ENCODE measurements at places on chromosomes 12 and 14.

GRCh38 chr12:107847430-107847829 lies 72.9 kb downstream of the ASCL4 start:
- ATAC-seq: no peak

DNA sequence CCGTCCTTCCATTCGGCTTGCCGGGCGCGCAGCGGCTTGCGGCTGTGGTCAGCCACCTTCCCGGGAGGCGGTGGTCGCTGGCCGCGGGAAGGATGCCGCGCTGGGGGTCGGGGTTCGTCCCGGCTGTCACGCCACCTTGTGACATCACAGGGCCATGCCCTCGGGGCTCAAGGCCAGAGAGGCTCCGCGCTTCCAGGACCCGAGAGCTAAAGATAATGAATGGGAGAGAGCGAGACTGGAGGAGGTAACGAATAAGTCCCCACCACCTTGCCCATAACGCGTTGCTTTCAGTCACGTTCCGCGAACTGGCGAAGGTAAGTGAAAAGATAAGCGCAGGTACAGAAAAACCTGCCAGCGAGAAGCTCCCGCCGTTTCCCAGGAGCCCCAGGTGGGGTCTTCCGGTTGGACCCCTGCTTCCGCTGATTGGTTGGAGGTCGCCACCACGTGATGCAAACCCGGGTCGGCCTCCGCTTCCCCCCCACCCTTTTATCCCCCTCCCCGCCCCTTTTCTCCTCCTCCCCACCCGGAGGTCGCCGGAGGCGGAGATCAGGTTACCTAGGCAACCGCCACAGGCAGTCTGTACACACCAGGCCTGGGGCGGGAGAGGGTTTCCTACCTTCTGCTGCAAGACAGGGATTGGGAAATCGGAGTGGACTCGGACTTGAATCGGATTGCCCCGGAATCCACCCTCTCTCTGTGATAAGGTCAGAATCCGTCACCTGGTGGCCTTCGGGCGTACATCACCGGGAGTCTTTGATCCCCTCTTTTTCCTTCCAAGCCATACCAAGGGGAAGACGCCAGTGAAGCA lies at the start of gene LRRC9:
Gene LRRC9 (plus strand): TSS at position 575 of the 808 bp plus-strand sequence.
- ATAC-seq: peak; percentile 96

DNA sequence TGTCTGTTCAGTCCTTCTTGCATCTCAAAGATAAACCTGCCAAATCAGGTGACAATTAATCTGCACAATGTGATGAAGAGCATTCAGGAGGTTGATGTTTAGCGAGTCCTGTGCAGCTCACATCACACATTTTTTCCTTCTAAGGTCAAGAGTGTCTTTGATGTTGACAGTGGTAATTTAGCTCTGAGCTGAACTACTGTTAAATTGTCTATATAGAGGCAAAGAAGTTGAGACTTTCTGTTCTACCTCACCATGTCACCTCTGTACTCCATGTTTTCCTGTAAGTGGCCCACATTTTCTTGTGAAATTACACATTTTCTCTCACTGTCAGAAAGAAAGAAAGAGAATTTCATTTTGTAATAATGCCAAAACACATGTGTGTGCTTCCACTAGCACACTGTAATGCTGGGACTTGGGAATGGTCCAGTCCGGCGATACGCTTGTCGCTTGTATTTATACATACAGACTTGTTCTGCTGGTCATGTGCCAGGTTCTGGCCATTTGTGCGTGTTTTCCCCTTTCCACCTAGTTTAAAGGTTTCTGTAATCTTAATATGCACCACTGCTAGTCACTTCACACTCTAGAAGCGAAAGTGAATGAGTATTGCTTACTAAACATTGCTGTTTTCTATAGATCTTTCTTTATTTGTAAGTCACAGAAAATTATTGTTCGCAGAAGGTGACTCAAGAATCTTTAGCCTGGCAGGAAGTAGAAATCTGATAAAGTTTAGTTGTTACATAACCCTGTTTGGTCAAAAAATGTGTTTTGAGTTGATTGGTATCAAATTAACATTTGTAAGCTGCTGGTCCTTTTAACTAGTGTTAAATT lies 328.9 kb downstream of the TMTC2 start:
- no peak for ATAC-seq

GRCh38 chr12:46366771-46367170 lies 5.8 kb downstream of the SLC38A2 start:
- ATAC-seq: no peak

DNA sequence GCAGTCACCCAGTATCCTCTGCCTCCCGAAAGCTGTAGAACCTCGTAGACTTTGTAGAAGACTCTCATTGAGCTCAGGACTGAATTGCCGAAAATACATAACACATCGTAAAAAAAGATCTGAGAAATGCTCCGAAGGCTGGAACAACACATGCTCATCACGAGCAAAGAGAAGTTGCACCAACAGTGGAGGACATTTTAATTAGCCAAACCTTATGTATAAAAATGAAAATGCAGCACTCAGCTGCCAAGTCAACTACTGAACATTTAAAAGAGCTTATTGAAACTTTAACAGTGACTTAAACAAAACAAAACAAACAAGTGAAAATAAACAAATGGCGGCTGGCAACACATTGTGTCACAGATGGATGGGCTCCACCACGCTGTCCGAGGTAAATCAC lies 519.9 kb downstream of the TMEM132D start:
- ATAC-seq: no peak

GRCh38 chr14:52974406-52974805 lies 23.6 kb upstream of the FERMT2 start:
- ATAC-seq: no peak

DNA sequence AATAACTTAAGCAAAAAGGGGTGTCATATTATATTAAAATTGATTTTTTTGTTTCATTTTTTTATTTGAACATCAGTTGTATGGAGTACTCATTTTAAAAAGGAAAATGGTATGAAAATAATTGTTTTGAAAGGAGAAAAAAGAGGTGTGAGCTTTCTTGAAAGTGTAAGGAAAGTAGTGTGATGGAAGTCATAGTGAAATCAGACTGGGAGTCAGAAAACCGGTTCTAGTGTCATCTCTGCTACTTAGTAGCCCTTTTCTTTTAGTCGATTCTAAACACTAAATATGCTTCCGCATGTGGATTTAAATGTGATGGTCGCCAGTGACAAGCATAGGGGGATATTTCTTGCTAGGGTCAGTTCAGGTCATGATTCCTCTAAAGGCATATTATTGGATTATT lies 1.8 kb upstream of the DYRK2 start:
- no peak for ATAC-seq

- ATAC-seq: peak; percentile 5
Measured at GRCh38 chr14:105021656-105022275, 883 bp upstream of the CDCA4 start.

DNA sequence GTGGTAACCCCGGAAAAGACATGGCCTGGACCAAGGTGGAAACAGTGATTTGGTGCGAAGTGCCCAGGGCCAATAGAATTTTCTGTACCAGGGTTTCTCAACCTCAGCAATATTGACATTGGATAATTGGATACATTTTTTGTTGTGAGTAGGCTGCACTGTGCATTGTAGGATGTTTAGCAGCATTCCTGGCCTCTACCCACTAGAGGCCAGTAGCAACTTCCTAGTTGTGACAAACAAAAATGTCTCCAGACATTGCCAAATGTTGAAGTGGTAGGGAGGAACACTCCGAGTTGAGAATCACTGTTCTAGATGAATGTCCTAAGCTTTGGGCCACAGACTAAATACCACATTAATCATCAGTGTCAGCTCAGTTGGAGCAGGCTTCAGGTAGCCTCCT lies 6.2 kb upstream of the CGRRF1 start:
- ATAC-seq: no peak

DNA sequence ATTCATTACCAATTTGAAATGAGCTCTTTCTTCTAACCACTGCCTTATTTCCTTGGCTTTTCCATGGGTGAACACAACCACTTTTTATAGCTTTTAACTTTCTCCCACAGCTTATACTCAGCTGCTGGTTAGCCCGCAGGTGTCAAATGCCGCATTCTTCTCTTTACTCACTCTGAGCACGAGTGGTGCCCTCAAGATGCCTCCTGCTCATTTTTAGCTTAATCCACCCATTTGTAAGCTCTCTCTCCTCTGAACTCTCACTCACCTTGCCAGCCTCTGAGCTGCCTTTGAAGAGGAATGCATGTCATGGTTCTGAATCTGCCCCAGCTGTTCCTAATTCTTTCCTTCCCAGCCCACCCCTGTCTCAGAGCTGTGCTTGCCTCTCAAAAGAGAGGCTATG lies 449.4 kb upstream of the PRICKLE1 start:
- no peak for ATAC-seq

DNA sequence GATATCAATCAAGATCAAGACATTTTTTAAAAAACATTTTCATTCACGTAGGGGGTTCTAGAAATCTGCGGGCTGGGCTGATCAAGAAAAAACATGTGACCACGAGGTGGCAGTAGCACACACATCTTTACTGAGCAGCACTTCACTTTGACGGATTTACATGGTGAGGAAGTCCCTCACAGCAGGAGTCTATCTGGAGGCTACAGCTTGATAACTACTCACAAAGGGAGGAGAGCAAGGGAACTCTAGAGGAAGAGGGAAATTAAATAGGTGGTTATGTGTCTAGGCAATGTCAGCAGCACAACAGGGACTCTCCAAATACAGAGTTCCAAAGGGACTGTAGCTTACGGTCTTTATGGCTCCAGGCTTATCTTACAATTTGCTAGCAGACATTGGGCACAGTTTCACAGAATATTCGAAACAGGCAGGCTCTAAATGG lies 248.1 kb downstream of the DPY19L2 start:
- peak; percentile 89 for ATAC-seq

DNA sequence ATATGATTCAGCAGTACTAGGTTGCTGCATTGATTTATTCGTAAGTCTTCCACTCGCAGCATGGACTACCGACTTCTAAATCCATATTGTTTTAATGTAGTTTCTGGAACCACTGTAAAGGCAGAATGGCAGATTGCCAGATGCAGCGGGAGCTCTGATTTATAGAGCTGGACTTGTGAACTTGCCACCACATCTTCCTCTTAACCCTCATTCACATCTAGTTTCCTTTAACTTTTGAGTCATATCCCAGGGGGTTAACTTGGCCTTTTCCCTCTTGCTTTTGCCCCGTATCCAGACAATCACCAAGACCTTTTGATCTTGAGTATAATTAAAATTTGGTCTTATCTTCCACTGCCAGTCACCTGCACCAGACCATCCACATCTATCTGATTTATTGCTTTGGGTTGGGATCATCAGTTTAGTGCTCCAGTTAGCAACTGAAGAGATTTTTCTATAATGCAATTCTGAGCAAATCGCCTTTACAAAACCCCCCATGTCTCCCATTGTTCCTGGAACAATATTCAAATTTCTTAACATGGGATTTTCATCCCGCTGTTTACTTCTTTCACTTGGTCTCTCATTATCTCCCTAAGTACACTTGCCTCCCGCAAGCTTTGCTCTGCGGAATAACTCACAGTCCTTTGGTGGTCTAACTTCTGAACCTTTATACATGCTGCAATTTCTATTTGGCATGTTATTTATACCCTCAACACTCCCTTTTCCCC lies 130.5 kb downstream of the ACSS3 start:
- ATAC-seq: peak; percentile 73

- no peak for ATAC-seq
Measured at GRCh38 chr12:57131896-57132744, 3.8 kb downstream of the LRP1 start.

GRCh38 chr14:81474685-81475324 lies 58.8 kb downstream of the SEL1L start:
- ATAC-seq: no peak

DNA sequence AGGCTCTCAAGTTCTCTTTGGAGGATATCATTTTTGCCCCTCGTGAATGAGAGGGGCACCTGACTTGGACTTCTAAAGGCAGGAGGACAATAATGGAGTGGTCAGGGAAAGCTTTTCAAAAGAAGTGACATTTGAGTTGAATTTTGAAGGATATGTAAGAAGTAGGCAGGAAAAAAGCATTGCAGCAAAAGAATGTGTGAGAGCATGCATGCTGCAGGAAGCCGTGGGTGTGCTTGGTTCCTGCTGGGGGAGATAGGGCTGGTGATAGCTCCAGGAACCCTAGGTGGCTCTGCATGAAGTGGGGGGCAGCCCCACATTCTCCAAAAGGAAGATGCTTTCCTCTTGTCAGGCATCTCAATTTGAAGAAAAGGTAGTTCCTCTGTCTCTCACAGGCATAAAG lies 23.1 kb downstream of the ACVR1B start:
- no peak for ATAC-seq

- no peak for ATAC-seq
Measured at GRCh38 chr12:130151846-130152245, 10.4 kb upstream of the FZD10 start.

GRCh38 chr12:52480073-52480472 lies 6.5 kb upstream of the KRT6C start:
- no peak for ATAC-seq

DNA sequence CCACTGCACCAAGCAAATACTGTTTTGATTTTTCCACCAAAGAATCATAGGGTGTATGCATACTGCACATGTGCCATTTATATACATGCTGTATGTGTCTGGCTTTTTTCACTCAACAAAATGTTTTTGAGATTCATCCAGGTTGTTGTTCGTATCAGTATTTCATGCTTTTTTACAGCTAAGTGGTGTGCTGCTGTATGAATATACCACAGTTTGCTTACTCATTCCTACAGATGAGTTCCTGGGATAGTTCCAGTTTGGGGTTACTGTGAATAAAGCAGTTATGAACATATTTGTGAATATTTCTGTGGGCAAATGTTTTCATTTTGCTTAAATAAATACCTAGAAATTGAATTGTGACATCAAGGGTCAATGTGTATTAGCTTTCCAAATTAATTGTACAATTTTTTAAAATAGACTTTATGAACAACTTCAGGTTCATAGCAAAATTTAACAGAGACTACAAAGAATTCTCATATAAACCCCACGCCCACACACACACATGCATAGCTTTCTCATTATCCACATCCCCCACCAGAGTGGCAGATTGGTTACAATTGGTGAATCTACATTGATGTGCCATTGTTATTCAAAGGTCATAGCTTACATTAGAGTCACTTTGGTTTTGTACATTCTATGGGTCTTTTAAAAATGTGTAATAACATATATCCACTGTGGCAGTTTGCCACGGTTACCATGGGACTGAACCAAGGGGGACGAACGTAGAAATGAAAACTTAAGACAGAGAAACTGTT lies 6.9 kb upstream of the KRT6A start:
- ATAC-seq: no peak

- no peak for ATAC-seq
Measured at GRCh38 chr14:20295067-20295466, 10.7 kb downstream of the TTC5 start.

DNA sequence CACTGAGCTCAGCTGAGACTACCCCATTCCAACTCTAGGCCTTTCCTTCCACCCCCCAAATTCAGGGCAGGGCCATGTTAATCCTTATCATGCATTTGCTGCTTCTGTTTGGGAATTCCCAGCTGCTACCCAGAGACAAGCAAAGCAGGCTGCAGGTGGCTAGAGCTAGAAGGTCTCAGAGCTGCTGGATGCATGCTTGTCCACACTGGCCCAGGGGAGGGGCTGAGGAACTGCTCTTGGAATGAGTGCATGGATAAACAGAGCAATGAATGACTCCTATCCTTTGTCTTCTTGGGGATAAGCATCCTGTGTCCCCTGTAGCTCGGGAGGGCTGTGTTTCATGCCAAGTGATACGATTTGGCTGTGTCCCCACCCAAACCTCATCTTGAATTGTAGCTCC lies 136.8 kb upstream of the NOS1 start:
- ATAC-seq: no peak

- no peak for ATAC-seq
Measured at GRCh38 chr14:70422538-70422937, 5.6 kb upstream of the SYNJ2BP start.

Data from motor neuron (in vitro differentiated cells).